ENCODE measurements at places on chromosomes 12 and 14. TPM values are rescaled to one million over a fixed set of nuclear protein-coding genes. Genes with fewer than 3 reads are reported as not detected.

Gene SSPN
- total RNA-seq = 41.3 TPM

DNA sequence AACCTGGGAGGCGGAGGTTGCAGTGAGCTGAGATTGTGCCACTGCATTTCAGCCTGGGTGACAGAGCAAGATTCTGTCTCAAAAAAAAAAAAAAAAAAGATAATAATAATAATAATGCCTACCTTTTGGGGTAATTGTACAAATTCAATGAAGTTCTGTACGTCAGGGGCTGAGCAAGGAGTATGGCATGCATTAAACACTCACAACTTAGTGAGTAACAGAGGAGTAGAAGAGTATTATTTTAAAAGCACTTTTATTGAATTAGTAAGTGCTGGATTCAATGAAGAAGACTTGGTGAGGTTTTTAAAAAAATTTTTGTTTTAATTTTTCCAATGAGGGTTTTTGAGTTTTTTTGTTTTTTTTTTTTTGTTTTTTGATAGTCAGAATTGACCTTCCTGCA is 783.6 kb upstream of the TBX3 start:
- no peak for DNase-seq

DNA sequence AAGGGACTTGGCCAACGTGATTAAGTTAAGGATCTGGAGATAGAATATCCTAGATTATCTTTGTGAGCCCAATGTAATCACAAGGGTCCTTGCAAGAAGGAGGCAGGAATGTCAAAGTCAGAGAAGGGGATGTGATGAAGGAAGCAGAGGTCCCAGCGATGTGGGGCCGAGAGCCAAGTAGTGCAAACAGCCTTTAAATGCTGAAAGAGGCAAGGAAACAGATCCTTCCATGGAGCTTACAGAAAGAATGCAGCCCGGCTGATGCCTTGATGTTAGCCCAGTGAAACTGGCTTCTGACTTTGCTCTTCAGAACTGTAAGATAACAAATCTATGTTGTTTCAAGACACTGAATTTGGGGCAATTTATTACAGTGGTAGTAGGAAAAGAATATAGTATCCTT is 74.9 kb downstream of the NEDD1 start:
- no peak for DNase-seq

Gene CLEC2A
- total RNA-seq = not detected

- peak; percentile 21 for DNase-seq
Observed at GRCh38 chr12:130186651-130187268, 24.5 kb downstream of the FZD10 start.

- DNase-seq = no peak
Observed at GRCh38 chr12:88802096-88802706, 221.9 kb upstream of the KITLG start.
